ENCODE measurements at places on chromosomes 1 and 21. TPM values are rescaled to one million over a fixed set of nuclear protein-coding genes. Genes with fewer than 3 reads are reported as not detected.

The FCRL6 gene
- not detected for polyA plus RNA-seq

The GSTM5 gene
- 13.3 TPM for polyA plus RNA-seq

The HEYL gene
- not detected for polyA plus RNA-seq

The CATSPERE gene
- not detected for polyA plus RNA-seq

The SH2D5 gene
- 0.07 TPM for polyA plus RNA-seq

All from Purkinje cell (primary cell).